Trophoblast cell (in vitro differentiated cells and primary cell): ENCODE measurements at places on chromosomes 5 and 9.

GRCh38 chr5:4453655-4454054, 686.5 kb upstream of the ADAMTS16 start:
- no peak for DNase-seq

- no peak for DNase-seq
These were observed 151.7 kb upstream of the MOCS2 start for GRCh38 chr5:53261245-53261644.

DNA sequence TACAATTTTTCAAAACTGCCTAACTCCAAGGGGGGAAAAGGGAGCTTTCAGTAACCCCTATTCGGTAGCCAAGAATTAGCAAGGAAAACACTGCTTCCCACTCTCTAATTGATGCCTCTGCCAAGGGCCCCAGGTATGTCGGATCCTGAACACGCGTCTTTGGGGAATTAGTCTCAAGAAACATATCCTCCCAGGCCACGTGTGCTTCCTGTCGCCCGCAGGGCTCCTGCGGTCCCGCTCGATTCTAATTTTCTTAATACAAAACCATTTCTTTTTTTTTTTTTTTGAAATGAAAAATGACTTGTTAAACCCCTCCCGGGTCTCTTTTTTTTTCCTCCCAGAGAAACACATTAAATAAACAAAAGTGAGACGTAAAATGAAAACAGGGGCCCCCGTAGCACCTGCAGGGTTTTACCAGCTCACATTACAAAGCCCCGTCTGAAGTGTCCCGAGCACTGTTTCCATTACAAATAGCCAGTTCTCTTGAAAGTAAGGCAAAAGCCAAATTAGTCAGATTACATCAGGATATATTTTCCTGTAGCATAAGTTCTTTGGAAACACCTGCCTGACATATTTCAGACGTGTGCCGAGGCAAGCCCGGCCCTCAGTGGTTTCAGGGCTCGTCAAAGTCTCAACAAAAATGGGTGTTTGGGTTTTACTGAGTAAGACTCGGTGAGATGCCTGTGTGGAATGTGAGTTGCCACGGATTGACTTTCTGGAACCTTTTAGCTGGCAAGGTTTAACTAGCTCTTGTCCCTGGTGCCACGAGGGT, 21.5 kb downstream of the SMIM23 start:
- DNase-seq = peak; percentile 79

GRCh38 chr5:112663146-112663545, 74.5 kb upstream of the APC start:
- DNase-seq = no peak

DNA sequence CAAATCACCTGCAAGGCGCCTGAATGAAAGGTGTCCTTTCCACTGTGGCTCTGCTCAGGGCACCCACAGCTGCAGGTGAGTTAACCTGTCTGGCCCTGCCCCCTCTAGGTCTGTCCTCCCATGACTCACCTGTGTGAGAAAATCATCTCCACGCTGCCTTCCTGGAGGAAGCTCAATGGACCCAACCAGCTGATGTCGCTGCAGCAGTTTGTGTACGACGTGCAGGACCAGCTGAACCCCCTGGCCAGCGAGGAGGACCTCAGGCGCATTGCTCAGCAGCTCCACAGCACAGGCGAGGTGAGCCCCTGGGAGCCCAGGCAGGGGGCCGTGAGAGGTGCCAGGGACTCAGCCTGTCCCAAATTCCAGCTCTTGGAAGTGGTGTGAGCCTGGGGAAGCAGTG, 23.0 kb upstream of the CTSL start:
- DNase-seq = peak; percentile 78

DNA sequence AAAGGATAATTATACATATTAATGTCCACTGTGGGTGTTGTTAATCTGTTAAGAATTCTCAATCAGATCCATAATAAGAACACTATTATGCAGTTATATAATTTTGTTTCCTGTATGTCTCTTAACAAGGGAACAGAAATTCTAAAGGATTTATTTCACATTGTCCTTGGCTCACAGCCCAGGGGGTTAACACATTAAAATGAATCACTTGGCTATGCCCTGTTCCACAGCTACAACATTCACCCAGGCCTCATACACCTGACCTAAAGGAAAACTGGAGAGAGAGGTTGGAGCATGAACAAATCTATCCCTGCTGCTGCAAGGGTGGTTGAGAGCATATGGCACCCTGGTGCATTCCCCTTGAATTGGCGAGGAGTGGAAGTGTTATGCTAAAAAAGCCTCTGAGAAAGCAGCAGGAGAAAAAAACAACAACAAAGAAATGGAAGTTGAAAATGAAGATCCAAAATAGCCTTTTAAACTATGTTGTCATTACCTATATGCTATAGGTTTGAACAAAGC, 116.0 kb downstream of the KCNN2 start:
- DNase-seq = no peak

- no peak for DNase-seq
These were observed 705.4 kb upstream of the RIOK2 start for GRCh38 chr5:97888439-97888838.

DNA sequence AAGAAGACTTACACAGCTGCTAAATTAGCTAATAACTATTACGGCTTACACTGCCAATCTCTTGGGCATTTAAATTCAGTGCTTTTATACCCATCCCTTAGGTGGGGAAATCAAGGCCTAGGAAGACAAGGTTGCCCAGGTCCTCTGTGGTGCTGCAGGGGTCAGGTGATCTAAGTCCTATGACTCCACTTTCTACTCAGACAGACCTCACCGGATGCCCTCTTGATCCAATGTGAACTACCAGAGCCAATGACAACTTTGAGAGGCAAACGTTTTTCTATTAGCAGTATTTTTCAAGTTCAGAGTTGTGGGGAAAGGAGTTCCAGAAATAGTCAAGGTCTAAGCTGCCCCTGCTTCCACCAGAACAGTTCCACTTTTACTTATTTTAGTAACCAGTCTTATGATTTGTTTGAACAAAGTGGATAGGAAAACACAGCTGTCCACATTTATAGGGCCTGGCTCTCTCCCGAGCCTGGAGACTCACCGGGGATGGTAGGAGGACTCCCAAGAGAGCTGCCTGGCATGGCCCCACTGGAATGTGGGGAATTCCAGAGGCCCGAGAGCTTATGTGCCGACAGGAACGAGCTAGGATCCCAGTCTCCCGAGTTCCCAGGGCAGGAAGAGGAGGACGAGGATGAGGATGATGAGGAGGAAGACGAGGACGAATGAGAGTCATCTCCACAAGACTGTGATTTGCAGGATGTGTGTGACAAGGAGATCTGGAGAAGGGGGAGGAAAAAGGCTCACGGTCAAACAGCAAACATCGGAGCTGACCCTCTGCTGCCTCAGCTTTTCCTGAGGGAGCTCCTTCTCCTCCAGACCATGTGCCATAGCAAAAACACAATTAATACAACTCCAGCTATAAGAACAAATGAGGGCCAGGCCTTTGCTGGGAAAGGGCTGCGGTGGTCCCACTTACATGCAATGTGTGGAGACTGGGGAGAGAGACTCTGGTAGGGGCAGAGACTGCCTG, 16.7 kb downstream of the FAM193B start:
- no peak for DNase-seq

DNA sequence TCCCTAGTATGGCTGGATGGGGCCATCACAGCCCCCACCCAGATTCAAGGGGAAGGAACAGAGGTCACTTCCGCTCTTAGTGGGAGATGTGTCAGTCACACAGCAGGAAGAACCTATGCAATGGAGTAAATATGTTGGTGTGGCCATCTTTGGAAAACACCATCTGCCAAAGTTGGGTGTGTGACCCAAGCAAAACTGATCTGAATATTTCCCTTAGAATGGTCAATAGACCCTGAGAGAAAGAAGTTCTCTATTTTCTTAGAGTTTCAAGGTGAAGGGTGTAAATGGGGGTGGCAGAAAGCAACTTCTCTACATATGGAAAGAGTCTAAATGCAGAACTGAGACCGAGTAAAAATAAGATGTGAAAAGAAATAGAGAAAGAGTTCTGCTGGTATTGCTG, 212.7 kb downstream of the ESM1 start:
- no peak for DNase-seq

- no peak for DNase-seq
These were observed 292.2 kb downstream of the GAS1 start for GRCh38 chr9:86655147-86655546.

DNA sequence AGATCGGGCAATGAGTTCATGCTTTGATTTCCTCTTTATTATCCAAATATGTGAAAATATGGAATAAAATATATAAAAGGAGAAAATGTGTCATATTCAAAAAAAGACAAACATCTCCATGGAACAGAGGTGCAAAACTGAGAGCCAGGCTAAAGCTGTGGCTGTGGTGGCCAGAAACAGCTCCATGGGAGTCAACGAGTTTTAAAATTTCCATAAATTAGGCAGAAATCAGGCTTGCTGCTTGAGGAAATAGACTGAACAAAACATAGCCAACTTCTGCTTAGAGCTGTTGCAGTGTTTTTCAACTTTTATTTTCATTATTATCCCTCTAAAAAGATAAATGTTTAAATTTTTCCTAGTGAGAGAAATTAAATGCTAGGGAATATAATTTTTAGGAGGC, 110.8 kb upstream of the SLC30A5 start:
- DNase-seq = no peak

DNA sequence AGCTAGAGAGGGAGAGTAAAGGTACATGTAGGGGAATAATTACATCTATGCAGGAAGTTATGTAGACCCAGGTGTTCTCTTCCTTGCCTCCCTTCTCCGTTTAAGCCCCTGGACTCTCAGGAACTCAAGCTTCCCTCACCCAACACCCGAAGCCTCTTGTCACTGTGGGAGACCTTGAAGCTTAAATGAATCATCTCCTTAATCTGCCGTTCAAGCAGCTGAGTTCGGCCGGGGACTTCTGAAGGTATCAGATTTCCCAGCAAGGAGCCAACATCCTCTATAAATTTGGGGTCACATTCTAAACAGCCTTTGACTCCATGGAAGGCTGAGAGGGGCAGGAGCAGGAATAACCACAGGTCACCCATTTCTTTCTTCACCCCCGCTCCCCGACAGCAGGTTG, 412 bp downstream of the IZUMO3 start:
- no peak for DNase-seq

DNA sequence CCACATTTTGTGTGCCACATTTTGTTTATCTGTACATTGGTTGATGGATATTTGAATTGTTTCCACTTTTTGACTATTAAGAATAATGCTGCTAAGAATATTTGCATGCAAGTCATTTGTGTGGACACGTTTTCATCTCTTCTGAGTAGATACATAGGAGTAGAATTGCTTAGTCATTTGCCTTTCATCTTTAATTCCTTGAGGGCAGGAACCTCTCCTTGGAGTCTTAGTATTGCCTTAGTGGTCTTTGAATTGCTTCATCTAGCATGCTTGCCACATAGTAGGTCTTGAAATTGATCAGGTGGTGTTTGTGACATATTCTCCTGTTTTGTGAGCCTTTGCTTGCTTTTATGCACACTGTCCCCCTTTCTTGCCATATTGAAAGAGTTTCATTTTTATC, 128.5 kb downstream of the NR3C1 start:
- no peak for DNase-seq

DNA sequence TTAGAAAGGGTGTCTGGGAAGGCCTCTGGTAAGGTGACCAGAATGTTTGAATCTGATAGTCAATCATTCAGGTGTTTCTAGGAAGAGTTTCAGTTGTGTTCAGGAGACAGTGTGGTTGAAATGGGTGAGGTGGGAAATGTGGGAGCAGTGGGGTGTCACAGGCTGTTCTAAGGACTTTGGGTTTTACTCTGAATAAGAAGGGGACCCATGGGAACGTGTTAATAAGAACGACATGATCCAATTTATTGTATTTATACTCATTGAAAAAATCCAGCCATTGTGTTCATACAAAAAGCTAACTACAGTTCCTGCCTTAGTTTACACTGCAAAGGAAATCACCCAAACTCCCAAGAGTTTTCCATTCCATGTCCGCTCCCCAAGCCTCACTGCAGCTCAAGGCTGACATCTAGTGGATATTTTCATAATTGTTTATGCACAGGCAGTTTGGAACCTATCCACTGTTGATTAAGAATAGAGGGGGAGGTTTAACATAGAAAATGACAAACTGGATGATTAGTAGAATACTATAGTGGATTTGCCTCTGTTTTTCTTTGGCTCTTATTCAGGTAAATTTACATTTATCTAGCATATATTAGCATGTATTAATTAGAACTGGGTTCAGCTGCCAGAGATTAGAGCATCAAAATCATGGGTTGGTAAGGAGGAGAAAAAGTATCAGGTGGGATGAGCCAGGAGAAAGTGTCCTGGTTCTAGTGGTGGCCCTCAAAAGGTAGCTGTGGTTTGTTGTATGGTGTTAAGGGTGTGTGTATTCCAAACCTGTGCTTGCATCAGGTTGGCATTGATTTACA, 17.7 kb downstream of the CAVIN4 start:
- peak; percentile 39 for DNase-seq

GRCh38 chr9:115133649-115134048, 15.7 kb upstream of the TNC start:
- DNase-seq = no peak

DNA sequence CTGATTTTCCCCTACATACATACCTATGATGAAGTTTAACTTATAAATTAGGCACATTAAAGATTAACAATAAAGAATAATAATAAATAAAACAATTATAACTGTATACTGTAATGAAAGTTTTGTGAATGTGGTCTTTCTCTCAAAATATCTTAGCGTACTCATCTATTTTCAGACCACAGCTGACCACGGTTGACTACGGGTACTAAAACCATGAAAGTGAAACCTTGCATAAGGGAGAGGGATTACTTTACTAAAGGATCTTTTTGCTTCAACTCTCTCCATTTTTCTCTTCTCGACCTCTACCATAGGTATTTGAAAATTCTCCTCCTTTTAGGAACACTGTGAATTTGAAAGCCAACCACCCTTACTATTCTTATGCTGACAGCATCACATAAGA, 475.5 kb downstream of the CETN3 start:
- no peak for DNase-seq

GRCh38 chr9:109506097-109506712, 8.1 kb upstream of the PTPN3 start:
- no peak for DNase-seq

GRCh38 chr5:145587710-145588109, 247.4 kb downstream of the PRELID2 start:
- DNase-seq = peak; percentile 15

DNA sequence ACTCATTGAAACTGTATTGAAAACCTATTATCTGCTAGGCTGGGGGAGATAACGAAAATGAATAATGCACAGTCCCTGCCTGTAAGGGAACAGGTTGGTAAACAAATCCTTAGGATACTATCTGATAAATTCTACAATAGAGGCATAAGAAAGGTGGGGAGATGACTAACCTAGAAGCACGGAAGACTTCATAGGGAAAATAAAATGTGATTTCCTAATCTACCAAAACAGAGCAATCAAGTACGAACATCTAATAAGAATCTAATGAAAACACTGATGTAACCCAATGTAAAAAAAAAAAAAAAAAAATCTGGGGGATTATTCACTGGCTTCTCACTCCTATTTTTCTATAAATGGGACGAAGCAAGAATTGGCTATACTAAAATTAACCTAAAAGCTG, 124.4 kb downstream of the SLF1 start:
- no peak for DNase-seq

DNA sequence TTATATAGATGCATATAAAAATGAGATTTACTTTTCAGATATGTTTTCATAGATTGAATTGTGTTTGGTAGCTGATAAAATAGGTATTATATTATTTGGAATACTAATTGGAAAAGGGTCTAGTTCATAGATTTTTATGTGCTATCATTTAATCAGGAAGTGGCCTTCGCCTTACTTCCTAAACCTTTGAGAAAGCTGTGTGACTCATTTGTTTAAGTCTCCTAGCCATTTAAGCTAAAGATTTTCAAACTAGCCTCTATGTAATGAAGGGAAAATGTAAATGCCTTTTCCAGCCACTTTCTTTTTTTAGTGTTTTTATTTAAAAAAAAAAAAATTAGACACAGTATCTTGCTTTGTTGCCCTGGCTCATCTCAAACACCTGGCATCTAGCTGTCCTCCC, 97.5 kb downstream of the DMXL1 start:
- DNase-seq = peak; percentile 5
